T-cell (primary cell): ENCODE measurements at places on chromosomes 2 and 18.
A peak's percentile ranks its signal among the peaks of the same experiment; 100 is the strongest.

GRCh38 chr2:144983107-144983506 lies 463.2 kb upstream of the ZEB2 start:
- DNase-seq: no peak

DNA sequence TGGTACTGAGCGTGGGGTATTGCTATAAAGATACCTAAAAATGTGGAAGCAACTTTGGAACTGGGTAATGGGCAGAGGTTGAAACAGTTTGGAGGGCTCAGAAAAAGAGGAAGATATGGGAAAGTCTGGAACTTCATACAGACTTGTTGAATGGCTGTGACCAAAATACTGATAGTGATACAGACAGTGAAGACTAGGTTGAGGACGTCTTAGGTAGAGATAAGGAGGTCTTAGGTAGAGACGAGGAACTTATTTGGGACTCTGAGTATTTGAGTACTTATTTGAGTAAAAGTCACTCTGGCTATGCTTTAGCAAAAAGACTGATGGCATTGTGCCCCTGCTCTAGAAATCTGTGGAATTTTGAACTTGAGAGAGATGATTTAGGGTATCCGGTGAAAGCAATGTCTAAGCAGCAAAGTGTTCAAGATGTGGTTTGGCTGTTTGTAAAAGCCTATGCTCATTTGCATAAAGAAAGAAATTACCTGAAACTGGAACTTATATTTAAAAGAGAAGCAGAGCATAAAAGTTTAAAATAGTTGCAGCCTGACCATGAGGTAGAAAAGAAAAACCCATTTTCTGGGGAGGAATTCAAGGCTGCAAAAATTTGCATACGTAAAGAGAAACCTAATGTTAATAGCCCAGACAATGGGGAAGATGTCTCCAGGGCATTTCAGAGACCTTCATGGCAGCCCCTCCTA lies 219.6 kb downstream of the PDE1A start:
- DNase-seq: no peak

- no peak for DNase-seq
These were observed 92.4 kb downstream of the RHOB start for GRCh38 chr2:20539133-20539719.

- DNase-seq: no peak
These were observed 207.0 kb upstream of the AGAP1 start for GRCh38 chr2:235286622-235287374.

GRCh38 chr2:127463155-127463991 lies 45.1 kb downstream of the PROC start:
- DNase-seq: no peak

- no peak for DNase-seq
These were observed 103.1 kb downstream of the CCDC85A start for GRCh38 chr2:56286936-56287335.

- DNase-seq: no peak
These were observed 434.2 kb downstream of the MEIS1 start for GRCh38 chr2:66869076-66869475.

DNA sequence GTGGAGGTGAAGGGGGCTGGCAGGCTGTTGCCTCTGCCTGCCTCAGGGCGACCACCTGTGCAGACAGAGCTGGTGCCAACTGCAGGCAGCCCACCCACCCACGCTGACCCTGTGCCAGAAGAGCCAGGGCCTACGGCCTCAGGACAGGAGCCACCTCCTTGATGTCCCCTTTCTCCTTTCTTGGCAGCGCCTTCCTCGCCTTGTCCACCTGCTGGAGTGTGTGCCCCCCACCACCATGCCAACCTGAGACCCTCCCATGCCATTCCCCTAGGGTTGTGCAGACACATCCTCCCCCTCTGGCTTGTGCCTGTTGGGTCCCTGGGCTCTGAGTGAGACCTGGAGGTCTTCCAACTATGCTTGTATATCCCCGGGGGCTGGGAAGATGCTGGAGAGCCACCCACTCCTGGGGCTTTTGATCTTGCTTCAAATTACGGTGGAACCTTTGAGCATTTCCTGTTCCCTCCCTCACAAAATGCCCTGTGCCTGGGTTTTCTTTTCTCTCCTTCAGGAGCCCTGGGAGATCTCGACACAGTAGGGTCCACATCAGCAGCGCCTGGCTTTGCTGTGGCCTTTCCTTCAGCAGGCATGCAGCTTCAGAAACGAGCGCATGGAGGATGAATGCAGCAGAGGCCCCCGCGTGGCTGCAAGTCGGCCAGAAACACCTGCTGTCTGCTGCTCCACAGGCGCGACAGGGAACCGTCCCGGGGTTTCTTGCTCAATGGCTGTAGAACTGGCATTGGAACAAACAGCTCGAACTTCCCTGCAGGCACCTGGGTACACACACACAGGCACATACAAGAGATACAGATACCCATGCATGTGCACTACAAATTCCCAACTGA lies 65.9 kb upstream of the SH3RF3 start:
- DNase-seq: no peak

DNA sequence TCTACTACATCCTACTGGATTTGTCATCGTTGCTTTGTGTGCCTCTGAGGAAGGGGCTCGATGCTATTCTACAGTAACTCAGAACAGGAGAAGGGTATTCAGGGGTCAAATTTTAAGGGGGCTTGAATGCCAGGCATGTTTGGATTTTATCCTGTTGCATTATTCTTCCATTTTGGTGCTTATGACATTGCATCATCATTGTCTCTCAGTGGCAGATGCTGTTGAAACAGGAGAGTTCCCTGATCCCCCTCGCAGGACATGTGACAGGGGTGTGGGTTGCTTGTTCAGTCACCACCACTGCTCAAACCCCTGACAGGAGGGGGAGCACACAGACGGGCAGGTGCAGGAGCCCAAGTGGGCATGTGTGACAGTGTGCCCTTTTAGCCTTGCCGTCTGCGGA lies 156.7 kb downstream of the SLC4A3 start:
- DNase-seq: no peak

GRCh38 chr18:10033016-10033399 lies 119.2 kb downstream of the VAPA start:
- DNase-seq: no peak

- no peak for DNase-seq
These were observed 484.4 kb upstream of the SPRED2 start for GRCh38 chr2:65916785-65917295.

DNA sequence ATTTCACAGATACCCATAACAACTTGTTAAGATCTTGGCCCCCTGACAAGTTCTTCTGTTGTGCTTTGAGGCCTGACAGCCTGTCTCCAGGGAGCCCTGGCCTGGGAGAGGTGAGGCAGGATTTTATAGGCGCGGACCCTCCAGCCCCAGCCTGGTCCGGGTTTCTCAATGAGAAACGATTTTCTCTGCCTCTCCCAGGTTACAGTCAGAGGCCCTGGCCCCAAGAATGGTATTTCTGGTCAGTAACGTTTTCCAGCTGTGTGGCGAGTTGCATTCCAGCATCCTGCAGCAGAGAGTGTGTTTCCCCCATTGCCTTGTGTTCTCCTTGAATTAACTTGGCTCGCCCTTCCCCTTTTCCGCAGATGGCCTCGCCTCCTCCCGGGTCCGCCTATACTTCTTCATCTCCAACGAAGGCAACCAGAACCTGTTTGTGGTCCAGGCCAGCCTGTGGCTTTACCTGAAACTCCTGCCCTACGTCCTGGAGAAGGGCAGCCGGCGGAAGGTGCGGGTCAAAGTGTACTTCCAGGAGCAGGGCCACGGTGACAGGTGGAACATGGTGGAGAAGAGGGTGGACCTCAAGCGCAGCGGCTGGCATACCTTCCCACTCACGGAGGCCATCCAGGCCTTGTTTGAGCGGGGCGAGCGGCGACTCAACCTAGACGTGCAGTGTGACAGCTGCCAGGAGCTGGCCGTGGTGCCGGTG lies 3.0 kb downstream of the INHBB start:
- DNase-seq: no peak

- no peak for DNase-seq
These were observed 93.4 kb downstream of the SOS1 start for GRCh38 chr2:39027421-39027820.

DNA sequence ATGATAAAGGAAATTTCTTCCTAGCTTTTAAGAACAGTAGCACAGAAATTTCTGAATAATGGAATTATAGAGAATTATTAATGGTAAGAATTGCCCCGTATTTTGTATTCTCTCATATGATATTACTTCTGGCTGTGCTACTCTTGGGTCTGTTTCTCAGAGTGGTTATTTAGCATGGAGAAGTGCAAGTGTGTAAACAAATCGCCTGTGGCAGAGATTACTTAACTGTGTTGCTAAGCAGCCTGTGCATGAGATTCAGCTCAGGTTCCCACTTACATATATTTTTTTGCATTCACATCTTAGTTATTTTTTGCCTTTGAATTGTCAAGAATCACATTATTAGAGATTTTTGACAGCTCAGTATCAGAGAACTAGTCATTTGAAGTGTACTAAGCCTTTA lies 80.1 kb upstream of the NFATC1 start:
- no peak for DNase-seq

- no peak for DNase-seq
These were observed 25.6 kb upstream of the PTMA start for GRCh38 chr2:231682603-231683291.

- no peak for DNase-seq
These were observed 43.4 kb upstream of the ANKRD62 start for GRCh38 chr18:12049978-12050811.

DNA sequence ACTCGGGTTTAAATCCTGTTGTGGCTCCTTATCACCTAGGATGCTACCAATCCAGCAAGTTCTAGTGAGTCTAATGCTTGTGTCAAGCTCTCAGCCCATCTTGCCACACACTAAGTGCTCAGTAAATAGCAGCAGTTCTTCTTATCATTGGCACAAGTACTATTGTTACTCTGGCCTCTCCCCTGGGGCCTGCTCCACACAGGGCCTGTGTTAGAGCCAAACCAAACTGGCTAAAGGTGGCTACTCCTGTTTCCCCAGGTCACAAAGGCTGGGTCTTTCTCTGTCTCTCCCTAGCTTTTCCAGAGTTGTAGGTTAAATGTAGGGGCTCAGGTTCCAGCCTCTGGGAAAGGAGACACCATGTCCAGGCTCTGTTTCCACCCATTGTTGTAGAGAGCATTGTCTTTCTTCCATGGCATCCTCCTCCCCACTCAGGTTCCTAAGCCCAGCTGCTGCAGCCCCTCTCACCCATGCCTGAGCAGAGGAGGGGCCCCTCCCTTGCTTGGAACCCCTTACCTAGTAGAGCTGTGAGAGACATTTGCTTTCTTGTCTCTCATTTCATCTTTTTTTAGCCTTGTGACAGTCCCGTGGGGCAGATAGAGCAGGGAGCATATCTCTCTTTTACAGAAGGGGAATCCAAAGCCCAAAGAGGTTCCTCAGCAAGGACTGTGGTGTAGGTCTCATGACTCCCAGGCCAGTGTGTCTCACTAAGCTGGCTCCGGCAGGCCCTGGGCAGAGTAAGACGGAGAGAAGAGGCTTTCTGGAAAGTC lies 56.4 kb upstream of the OTOF start:
- no peak for DNase-seq

GRCh38 chr2:150319085-150319484 lies 168.4 kb downstream of the RND3 start:
- no peak for DNase-seq

GRCh38 chr2:70745276-70745825 lies 22.6 kb downstream of the ADD2 start:
- no peak for DNase-seq

GRCh38 chr2:241858206-241859016 lies at the start of gene PDCD1:
Gene PDCD1, minus strand, starts transcription at chr2:241858894. Its CDS starts 56 bp downstream, at chr2:241858838.
- DNase-seq: peak; percentile 47

- no peak for DNase-seq
These were observed 512.9 kb upstream of the ID2 start for GRCh38 chr2:8168876-8169424.

DNA sequence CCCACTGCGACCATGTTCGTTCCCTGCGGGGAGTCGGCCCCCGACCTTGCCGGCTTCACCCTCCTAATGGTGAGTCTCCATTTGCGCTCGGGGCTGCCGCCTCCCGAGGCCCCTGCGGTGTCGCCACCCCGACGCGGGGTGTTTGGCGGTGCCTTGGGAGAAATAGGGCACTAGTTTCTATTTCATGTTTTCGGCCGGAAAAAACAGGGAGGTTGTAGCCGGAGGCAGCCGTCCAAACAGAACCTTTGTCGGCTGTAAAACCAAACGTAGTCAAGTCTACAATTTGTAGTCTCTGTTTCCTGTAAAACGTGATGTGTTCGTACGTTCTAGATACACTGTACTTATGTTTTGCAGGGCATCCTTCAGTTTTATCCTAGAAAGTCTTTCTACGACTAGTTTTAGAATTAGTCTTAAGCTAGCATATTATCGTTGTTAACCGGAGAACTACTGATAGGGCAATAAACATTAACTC lies 290 bp downstream of the PSMG2 start:
- no peak for DNase-seq

- no peak for DNase-seq
These were observed 7.9 kb upstream of the CRYBA2 start for GRCh38 chr2:219001100-219001576.

DNA sequence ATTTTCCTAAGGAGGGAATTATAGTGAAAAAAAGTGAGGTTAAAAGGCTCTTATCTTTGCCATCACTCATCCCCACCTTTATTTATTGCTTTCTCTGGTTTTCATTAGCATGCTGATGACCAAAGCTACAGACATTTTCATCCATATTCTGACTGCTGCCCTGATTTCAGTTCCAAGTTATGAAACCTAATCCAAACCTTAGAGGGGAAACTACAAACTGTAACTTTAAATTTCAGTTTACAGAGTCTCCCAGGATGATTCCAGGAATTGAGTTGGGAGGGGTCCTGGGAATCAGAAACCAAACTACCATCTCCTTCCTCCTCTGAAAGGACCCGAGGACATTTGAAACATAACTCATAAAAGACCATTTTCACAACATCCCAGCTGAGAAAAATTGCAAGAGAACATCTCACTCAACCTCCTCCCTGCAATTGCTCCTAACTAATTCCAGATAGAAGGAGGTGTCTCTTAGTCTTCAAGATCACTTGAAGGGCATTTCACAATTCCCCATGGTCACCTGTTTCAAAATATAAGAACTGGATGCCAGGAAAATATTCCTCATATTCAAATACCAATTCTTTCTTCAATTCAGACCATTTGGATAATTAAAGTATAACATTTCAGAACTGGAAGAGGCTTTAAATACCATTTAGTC lies 520.6 kb downstream of the TNS1 start:
- no peak for DNase-seq

DNA sequence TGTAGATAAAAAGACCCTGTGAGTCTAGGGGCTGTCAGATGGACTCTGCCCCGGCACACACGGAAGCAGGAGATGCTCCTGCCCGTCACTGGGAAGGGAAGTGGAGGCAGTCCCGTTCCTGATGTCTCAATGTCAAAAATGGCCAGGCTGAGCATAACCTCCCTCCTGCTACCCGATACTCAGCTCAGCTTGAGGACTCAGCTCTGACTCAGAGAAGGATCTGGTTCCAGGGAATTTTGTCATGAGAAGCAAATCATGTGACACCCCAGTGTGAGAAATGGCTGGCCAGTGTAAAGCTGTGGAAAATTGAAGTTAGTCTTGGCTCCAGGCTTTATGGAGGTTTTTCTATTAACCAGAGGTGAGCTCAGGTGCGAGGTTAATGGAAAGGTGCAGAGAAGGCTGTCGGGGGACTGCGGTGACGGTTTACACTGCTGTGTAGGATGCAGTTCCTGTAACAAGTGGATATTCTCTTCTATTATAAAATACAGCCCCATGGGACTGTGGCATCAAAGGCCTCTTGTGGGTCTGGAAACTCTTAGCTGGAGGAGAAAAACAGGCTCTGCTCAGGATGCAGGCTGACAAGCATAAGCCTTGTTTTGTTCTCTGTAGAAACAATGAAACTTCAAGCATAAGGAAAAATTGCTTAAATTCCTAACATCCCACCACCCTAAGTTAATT lies 24.7 kb upstream of the AGAP1 start:
- DNase-seq: no peak
